ENCODE measurements at places on chromosomes 7 and 10.

- no peak for ATAC-seq
Measured at GRCh38 chr7:101124376-101125056, 2.4 kb upstream of the SERPINE1 start.

DNA sequence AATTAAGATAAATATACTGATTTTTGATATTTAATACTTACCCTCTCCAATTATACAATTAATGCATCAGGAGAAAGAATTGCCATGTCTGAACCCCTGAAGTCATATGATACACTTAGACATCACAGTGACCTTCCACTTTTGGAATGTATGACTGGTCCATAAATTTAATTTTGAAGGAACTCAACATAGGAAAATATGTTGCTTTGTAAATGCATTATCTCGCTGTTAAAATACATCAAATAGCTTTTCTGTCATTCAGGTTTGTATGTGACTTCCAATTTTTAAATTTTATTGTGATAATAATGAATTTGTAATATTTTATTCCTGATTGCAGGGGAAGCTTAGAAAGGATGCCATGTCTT lies 631.9 kb upstream of the ANKRD30A start:
- ATAC-seq, result peak; percentile 58

- ATAC-seq, result no peak
Measured at GRCh38 chr7:45663965-45664633, 89.9 kb downstream of the ADCY1 start.

GRCh38 chr7:107212725-107213124 lies 43.9 kb downstream of the HBP1 start:
- no peak for ATAC-seq

DNA sequence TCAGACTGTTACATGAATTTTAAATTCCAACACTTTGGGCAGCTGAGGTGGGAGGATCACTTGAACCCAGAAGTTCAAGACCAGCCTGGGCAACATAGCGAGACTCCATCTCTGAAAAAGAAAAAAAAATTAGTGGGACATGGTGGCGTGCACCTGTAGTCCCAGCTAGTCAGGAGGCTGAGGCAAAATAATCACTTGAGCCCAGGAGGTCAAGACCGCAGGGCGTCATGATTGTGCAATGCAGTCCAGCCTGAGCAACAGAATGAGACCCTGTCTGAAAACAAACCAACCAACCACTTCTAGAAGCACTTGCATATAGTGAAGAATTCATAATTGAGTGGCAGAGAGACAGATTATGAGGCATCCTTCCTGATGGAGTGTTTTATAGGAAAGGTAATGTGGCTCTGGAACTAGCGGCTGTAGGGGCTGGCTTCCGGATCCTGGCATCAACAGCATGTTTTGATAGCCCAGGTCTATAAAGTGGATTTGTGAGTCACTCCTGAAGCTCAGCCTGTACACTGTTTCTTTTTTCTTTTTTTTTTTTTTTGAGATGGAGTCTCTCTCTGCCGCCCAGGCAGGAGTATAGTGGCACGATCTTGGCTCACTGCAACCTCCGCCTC lies 40.3 kb upstream of the RSBN1L start:
- ATAC-seq, result no peak

- ATAC-seq, result peak; percentile 85
Measured at GRCh38 chr10:65670087-65670486, 1255.7 kb upstream of the LRRTM3 start.

- no peak for ATAC-seq
Measured at GRCh38 chr10:5818894-5819293, 5.7 kb upstream of the GDI2 start.

DNA sequence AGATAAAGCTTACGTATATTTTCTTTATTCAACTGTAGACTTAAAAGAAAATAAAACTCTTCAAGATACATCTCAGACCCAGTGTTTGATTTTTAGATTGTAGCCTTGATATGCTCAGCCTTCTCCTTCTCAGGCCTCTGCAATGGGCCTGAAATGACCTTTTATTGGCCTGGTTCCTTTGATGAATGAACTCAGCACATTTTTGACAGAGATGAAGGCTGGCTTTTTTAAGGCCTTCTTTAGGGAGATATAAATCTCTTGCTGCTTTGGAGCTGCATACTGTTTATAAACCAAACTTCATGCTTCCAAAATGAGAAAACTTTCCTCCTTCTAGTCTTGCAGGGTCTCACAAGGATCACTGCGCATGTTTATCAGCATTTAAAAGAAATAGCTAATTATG lies 1049.8 kb downstream of the LRMDA start:
- ATAC-seq, result no peak

DNA sequence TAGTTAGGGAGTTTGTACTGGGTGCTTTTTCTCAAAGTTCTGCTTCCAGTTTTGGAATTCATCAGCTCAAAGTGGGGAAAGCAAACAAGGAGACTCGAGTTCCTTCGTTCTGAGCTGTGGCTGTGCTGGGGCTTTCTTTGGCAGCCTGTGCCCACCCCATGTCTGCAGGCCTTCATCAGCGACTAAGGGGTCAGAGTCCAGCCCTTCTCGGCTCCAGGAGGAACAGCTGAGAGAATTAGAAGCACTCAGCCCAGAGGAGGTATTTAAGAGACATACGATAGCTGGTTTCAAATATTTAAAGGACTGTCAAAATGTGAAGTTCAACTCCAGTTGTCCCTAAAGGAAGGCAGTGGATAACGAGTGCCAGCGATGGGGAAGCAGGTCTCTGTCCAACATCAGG lies 41.3 kb downstream of the SH3PXD2A start:
- no peak for ATAC-seq

GRCh38 chr10:88116971-88117626 lies 253.7 kb downstream of the PTEN start:
- no peak for ATAC-seq

GRCh38 chr10:96138102-96138501 lies 8.0 kb downstream of the ZNF518A start:
- no peak for ATAC-seq

GRCh38 chr10:124282326-124282725 lies 136.4 kb downstream of the OAT start:
- ATAC-seq, result no peak

DNA sequence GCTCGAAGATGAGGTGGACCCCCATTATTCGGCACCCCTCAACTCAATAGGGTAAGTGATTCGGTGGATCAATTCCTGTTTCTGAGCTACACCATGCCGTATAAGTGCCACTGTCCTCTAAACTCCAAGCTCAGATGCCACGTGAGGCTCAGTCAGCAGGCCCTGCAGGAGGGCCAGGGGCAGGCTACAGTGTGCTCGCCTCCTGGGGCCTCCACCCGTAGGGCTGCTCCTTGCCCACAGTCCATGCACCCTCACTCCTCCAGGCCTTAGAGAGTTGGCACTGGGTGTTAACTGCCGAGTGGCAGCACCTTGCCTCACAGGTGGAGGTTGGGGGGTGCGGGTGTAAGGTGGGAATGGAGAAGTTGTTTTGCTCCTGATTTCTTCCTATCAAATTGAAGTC lies 12.1 kb downstream of the C10orf53 start:
- ATAC-seq, result no peak

DNA sequence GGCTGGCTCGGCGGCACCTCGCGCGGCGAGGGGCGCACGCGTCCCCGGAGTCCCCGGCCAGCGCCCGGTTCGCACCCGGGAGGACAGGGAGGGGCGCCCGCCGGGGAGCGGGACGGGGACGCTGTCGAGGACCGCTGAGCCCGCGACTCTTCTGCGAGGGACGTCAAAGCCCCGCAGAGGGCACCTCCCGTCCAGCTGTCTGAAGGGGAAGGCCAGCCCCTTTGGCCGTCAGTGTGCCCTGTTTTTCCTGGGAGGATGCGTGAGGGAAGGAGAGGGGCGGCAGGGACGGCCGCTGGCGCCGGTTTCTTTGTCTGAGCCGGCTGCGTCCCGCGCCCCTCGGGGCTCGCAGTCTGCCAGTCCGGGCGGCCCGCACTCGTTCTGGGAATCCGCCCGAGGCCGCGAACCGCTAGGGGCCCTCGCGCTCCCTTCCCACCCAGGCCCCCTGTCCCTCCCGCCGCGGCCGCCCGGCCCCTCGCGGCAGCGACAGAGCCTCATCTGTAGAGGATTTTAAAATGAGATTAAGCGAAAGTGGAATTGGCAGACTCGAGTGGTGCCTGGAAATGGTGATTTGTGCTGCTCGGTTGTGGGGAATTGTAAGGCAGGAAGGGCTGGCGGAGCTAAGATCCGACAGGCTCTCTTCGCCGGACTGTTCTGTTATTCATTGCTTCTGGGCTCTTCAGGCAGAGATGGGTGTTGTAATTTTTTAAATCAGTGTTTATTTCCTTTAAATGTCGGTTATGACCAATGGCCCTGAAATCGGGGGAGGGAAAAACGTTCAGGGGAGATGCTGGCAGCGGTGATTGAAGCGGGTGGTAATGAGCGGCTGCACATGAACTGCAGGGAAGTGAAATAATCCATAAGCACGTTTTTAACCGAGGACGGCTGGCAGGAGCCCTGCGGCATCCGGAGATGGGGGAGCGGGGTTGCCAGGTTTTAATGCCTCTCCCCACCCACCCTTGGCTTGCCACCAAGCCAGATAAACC lies 618 bp upstream of the RELN start:
- ATAC-seq, result peak; percentile 78

GRCh38 chr7:20894806-20895205 lies 108.1 kb upstream of the SP8 start:
- no peak for ATAC-seq

DNA sequence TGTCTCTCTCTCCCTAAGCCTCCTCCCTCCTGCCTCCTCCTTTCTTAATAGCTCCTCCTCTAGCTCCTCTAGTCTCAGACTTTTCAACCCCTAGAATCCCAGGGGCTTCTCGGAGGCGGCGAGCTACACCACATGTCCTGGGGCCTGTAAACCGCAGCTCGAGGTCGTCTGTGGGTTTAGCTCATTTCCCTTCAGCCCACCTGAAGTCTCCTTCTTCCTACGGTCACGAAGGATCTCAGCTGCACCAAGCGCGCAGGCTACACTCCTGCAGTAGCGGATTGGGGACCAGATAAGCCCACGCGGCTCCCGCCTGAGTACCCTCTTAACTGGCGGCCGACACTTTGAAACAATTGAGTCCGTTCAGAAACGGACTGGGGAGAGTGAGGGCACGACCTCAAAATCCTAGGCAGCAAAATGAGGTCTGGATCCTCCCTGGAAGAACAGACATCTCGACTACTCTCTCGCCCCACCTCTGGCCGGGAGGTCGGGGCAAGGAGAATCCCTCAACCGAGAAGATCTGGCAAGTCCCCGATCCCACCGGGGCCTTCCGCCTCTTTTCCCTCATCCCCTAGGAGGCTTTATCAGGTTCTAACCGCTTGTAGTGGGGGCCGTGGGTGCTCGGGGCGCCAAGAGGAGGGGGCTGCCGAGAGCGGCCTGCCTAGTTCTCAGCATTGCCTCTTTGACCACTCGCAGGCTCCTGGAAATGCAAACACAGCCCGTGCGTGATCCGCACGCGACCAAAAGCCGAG lies 1.3 kb upstream of the SORCS3 start:
- ATAC-seq, result peak; percentile 20

DNA sequence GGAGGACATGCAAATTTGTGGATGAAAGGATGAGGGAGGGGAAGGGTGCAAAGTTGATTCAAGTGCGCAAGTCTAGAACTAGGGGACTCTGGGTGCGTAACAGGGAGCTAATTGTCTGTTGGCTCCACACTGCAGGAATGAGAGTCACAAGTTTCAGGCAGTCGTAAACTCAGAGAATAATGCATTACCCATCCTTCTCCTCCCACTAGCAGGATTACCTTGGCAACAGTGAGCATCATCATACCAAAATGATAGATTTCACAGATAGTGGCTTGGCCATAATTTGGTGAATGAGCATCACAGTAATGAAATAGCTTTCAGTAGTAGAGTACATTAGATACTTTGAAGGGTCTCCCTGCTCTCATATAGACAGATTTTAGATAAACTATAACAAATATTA lies 565.5 kb downstream of the GALNT17 start:
- ATAC-seq, result no peak

- no peak for ATAC-seq
Measured at GRCh38 chr7:148182264-148182663, 408.3 kb upstream of the C7orf33 start.

- ATAC-seq, result no peak
Measured at GRCh38 chr7:40315277-40315676, 180.5 kb downstream of the SUGCT start.

DNA sequence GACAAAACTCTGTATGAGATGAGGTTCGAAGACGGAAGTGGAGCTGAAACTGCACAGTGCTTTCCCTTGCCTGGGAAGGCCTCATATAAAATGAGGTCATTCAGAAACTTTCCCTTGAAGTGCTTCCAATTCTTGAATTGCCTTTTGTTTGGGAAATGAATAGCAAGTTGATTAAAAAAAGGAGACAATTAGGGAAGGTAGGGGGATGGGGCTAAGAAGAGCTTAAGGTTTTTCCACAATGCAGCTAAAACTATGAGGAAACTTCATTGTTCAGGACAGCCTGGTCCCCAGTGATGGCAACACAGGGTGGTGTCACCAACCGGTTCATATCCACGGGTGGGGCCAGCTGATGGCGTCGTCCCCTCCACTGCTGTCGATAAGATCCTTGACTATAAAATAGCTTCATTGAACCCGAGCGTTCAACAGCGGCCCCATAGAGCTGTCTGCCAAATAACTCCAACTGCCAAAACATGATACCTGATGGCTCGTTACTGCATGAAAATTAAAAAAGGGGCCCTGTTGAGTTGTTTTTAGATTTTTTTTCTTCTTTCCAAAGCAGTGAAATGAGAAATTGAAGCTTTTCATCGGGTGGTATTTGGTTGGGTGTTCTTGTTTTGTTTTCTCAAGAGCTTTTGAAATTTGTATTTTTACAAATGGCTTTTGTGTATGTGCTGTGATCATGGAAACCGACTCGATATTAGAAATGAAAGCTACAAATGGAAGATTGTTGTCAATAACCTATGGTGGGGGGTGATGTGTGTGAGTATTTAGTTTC lies 2.8 kb upstream of the CELF2 start:
- no peak for ATAC-seq

GRCh38 chr10:133012573-133013359 lies 70.4 kb upstream of the CFAP46 start:
- ATAC-seq, result no peak

DNA sequence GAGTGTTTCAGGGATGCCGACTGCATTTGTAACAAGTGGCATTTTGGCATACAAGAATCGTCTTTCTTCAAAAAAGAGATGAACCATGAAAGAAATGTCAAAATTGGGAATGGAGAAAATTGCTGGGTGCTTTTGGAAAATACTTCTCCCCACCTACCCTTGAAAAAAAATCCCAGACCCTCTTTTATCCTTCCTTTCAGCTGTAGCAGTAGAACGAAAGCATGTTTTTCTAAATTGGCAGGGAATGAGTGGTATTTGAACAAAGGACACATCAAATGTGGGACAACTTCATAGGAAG lies 187.5 kb downstream of the NRP1 start:
- ATAC-seq, result no peak

DNA sequence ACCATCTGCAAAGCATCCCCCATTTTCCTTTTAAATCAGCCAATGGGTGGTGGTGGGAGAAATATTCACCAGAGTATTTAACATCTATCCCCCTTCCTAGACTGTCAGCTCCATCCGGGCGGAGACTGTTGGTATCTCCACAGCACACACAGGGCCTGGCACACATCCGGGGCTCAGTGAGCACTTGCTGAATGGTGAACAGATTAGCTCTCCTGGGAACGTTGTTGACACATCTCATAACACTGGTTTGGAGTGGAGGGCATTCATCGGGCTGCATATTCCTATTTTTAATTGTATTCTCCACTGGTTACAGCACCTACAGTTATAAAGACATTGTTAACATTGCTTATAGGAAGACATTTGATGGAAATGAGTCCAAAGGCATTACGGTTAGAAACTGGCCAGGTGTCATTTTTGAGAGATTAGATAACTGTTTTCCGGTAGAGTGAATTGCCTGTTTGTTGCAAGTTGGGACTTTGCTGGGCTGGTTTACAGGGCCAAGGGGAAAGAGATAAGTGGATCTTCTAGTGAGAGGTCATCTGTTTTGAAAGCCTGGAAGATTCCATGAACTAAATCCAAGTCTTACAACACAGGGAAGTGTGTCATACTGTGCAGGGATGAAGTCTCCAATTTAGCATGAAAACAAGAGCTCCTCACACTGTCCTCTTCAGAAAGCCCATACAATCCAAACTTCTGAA lies 101.8 kb downstream of the EGFR start:
- ATAC-seq, result no peak

Data from SK-N-SH treated with all-trans-retinoic acid at 6 μM for 48 hours (cell line).